ENCODE measurements at places on chromosomes 3 and 15.

DNA sequence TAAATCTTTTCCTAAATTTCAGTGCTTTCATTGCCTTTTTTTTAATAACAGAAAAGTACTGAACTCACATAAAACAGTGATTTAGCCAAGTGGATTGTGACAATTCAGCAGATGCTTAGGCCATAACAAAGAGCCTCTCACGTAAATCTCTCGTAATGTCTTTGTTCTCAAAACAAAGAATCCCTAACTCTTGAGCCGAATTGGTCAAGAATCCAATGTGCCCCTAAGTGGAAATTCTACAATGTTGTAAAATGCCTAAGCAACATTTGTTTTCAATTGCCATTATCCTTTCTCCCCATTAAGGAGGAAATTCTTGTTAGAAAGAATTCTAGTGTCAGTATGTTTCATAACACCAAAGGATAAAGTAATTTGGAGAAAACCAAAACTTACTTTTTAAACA lies 235.7 kb upstream of the THBS1 start:
- no peak for DNase-seq

GRCh38 chr3:114494498-114494897 lies 200.7 kb downstream of the TIGIT start:
- no peak for DNase-seq

GRCh38 chr15:91263632-91264531 lies 163.8 kb downstream of the SV2B start:
- no peak for DNase-seq

- no peak for DNase-seq
Measured at GRCh38 chr3:98778852-98779413, 15.8 kb downstream of the ST3GAL6 start.

GRCh38 chr15:75842722-75843677 lies at the start of gene UBE2Q2:
UBE2Q2 (plus strand) TSS chr15:75843447; CDS start chr15:75843667, 220 bp downstream.
- DNase-seq, result no peak

- no peak for DNase-seq
Measured at GRCh38 chr3:40502034-40502433, 3.8 kb upstream of the ZNF620 start.

DNA sequence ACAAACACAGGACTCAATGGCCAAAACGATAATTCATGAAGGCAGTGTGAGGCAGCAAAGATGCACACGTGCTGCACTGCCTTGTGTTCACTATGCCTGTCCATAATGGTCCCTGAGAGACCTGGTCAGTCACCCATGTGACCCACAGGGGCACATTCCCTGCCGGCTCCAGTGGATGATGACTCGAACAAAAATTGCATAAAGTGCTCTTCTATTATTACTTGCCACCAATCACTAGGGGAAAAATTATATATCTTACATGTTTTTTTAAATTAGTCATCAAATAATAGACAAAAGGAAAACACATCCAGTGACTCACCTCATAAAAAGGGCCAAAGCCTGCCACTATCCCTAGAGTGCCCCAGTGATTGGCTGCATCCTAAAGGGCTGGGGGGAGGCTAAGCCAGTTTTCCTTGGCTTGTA lies 47.5 kb downstream of the UBP1 start:
- no peak for DNase-seq

DNA sequence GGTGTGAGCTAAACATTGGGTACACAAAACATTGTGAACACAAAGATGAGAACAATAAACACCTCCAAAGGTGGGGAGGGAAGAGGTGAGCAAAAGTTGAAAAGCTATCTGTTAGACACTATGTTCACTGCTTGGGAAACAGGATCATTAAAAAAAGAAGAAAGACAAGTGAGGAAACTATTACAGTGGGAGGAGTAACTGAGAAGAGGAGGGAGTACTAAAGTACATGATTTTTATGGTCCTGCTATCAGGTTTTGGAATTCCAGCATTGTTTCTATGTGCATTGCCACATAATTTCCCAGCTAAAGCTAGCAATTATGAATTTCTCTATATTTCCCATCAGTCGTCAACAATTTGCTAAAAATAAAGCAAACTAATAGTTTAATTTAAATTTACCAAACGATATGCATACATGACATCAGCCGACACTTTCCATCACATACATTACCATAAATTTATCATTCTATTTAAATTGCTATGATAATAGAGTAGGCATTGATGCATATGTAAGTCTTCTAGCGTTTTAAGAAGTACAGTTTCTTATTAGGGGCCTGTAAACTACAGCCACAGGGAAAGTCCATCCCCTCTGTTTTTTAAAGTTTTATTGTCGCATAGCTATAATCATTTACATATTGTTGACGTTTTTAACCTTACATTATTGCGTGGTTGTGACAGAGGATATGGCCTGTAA lies 221.8 kb downstream of the CHL1 start:
- no peak for DNase-seq

DNA sequence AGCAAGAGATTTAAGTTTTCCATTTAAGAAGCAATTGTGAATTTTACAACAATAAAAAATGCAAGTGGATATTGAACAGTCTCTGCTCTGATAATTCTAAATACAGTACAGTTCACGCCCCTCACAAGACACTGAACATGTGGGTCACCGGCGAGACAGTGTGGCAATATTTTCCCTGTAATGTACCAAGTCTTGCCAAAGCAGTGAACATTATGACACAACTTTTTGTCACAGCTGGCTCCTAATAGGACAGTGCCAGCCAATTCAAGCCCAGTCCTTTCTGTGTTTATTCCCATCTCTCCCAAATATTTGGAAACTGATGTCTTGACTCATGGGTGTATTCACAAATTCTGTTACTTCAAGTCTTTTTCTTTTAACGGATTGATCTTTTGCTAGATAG lies 62.3 kb downstream of the PPARG start:
- DNase-seq, result no peak

- no peak for DNase-seq
Measured at GRCh38 chr3:151316267-151316991, at the start of gene GPR87. GPR87 (minus strand) TSS chr3:151316820; CDS start chr3:151300100, 16,720 bp downstream.

GRCh38 chr3:13883681-13884080 lies 3.8 kb upstream of the WNT7A start:
- DNase-seq, result no peak

GRCh38 chr3:20406611-20407011 lies 220.6 kb upstream of the SGO1 start:
- DNase-seq, result no peak

DNA sequence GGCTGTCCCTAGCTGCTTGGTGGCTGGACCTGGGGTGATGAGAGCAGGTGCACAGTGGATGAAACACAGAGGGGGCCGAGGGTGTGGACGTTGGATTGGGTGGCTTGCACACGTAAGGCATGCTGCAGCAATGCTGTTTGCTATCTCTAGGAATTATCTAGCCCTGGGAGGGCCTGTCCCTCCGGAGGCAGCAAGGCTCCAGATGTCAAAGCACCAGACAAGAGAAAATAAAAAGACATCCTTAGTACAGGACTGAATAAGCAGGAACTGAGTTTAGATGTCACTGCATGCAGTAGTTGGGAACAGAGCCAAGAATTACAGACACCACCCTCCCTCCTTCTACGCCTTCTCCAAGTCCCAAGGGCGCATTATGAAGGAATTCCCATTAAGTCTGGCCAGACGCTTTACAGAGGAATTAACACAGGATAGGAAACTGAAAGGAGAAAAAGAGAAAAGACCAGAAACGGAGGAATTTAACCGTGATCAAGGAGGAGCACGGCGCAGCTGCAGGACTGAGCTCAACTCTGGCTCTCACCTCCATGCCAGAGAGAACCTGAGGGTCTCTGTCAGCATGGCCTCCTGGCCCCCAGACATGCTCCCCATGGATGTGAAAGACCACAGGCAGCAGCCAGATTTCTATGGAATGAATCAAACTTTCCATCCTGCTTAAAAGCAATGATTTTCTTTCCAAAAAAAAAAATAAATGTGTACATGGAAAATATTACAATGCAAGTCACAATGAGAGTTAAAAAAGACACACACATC lies 13.8 kb downstream of the ATP10A start:
- no peak for DNase-seq

- no peak for DNase-seq
Measured at GRCh38 chr15:85316244-85316934, 64.0 kb upstream of the AKAP13 start.

- DNase-seq, result no peak
Measured at GRCh38 chr15:29451201-29451781, 181.7 kb upstream of the NSMCE3 start.

Measured in NCI-H2107 (cell line).